ENCODE measurements at places on chromosomes 3 and 15.

GRCh38 chr3:52454938-52455282 is 494 bp upstream of the NISCH start:
- DNase-seq: no peak

DNA sequence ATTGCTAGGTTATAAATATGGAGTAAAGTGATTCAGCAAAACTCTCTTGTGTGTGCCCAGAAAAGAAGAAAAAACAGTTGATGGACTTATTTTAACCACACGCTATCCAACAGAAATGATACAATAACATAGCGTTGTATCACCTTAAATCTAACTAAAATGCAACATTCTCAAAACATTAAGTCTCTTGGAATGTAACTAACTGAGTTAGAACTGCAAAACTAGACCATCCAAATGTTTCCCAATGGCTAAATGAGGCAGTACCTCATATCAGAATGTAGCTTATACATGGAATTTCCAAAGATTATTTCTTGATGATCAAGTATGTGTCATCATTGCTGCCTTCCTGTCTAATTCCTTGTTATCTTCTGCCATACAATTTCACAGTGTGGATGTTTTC is 187.9 kb downstream of the CNTN3 start:
- no peak for DNase-seq

GRCh38 chr3:72587282-72587681 is 261.0 kb downstream of the SHQ1 start:
- no peak for DNase-seq

DNA sequence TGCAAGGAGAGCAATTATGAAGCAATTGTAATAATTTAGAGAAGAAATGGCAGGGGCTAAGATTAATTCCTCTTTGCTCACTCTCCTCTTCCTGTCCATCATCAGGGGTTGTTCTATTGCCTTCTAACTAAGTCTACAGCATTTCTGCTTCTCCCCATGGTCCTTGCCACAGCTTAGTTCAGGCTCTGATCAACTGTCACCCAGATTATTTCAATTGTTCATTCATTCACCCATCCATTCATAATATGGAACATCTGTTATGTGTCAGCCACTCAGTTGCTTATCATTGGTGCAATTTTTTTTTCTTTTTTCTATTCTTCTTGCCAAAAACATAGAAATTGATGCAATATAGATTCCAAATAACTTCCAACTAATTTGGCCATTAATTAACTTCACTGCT is 93.2 kb downstream of the CD47 start:
- DNase-seq: no peak

DNA sequence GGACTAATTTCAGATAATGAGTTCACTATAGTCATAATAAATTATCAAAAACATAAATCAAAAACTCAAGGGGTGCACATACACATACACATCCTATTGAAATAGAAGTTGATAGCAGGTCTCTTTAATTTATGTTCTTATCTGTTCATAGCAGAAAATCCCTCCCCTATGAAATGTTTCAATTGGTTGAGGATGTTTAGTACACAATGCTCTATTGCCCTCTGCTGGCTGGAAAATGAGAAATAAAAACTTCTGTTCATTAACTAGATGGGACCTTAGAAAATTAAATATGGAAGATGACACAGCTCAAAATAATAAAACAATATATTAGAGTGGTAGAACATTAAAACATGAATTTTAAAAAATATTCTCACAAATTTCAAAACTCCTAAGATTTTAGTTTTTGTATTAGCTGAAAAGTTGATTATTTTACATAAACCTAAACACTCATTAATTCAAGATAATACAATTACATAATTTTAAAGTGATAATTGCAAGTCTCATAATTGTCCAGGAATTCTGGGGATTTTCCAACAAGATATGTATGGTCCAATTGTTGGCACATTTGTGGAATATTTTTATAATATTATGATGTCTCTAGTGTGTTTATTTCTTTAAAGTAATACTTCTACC is 735.0 kb downstream of the ROBO1 start:
- no peak for DNase-seq

DNA sequence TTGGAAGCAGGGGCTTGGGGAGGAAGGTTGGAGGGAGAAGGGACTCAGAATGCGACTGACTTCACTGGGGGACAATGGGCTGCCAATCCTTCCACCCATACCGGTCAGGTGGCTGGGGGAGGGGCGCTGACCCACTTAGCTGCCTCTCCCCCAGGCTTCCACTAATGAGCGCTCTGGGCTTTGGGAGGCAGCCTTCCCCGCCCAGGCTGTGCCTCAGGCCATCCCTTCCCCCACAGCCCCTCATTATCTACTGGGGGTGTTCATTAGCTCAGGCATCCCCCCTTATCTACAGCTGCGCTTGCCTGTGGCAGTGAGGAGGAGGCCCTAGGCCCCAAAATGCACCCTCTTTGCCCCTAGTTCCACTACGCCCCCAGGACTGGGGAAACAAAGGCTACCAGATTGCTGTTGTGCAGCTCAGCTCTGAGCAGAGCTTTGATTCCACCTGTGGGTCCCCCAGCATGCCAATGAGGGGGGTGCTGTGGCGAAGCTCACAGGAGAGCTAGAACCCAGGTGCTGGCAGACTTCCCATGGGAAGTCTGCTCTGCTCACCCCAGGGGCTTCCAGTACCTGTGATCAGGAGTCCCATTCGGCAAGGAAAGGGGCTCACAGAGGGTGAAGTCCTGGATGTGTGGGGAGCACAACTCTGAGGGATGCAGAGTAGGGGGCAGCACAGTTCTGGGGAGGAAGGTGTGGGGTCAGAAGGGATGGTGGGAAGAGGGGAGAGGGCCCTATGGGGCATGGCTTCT is 29.4 kb upstream of the SEMA3F start:
- no peak for DNase-seq

DNA sequence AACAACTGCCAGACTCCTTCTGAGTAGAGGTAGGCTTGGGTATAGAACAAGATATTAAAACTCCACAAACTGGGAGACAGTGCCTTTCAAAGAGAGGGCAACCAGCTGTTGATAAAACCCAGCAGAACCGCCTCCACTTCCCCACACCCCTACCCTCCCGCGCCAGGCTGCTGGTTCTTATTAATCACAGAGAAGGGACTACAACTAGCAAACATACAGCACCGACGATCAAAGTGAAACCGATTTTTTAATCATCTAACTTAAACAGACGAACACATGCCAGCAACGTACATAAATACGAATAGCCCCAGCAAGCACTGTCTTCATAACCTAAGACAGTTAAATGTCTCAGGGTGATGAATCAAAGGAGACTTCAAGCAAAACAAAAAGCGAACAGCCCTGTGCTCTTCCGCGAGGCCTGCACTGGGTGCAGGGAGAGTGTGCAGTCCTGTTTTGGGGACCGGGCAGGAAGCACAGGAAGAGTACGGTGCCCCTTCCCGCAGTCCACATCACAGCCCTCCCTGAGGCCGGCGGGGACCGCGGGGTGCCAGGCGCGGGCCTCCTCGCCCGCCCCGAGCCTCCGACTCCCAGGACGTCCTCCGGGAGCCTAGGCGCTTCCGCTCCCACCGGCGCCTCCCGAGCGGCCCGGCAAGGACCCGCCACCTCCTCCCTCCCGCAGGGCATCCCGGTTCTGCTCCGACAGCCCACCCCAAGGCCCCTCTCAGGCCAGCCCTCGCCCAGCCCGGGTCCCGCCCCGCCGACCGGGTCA is 75.1 kb upstream of the VGLL4 start:
- peak; percentile 43 for DNase-seq

GRCh38 chr3:13785351-13785750 is 94.5 kb downstream of the WNT7A start:
- no peak for DNase-seq

DNA sequence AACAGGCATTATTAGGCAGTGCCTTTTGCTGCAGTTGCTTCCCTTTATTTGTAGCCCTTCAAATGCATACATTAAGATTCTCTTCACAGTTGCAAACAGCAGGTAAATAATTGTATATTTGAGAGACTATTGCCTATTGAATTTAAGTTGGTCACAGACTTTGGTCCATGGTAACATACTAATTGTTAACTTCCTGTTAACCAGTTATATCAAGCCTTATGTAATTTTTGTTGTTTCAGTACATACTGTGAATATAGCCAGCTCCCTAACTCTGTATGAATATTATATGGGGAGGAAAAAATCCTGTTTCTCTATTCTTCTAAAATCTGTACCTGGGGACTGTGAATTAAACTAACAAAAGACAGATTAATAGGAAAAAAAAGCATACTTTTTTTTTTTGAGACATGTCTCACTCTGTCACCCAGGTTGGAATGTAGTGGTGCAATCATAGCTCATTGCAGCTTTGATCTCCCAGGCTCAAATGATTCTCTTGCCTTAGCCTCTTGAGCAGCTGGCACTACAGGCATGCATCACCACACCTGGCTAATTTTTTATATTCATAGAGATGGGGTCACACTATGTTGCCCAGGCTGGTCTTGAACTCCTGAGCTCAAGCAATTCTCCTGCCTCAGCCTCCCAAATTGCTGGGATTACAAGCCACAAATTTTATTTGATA is 53.2 kb downstream of the CHL1 start:
- DNase-seq: no peak

- peak; percentile 24 for DNase-seq
Observed at GRCh38 chr3:184710870-184711492, 883 bp downstream of the MAGEF1 start.

- no peak for DNase-seq
Observed at GRCh38 chr15:29692527-29692926, 129.7 kb downstream of the TJP1 start.

- no peak for DNase-seq
Observed at GRCh38 chr15:48657950-48658591, 12.6 kb upstream of the FBN1 start.

DNA sequence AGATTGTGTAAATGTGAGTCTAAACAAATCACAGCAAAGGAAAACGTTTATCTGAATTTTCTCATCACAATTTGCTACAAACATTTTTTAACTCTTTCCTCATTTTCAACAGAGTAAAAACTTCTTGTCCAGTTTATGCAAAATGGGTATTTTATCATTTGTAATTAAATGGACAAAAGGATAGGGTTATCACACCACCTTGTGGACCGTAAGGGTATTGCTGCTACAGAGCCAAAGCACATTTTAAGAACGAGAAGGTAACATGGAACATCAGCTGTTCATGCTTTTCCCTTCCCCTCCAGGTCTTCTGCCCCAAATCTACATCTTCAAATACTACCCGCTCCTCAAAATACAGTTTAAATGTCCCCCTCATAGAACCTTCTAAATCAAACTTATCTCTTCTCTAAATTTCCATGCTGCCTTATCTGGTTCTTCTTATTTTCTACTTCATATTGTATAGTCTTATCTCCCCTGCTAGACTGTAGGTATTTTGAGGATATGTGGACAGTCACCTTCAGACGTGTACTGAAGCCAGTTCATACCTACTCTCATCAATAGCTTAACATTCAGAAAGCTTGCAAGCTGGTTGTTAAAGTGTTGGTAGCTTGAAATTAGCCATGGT is 12.8 kb upstream of the SETMAR start:
- DNase-seq: peak; percentile 54

- DNase-seq: no peak
Observed at GRCh38 chr15:51550841-51551240, 71.7 kb downstream of the DMXL2 start.

DNA sequence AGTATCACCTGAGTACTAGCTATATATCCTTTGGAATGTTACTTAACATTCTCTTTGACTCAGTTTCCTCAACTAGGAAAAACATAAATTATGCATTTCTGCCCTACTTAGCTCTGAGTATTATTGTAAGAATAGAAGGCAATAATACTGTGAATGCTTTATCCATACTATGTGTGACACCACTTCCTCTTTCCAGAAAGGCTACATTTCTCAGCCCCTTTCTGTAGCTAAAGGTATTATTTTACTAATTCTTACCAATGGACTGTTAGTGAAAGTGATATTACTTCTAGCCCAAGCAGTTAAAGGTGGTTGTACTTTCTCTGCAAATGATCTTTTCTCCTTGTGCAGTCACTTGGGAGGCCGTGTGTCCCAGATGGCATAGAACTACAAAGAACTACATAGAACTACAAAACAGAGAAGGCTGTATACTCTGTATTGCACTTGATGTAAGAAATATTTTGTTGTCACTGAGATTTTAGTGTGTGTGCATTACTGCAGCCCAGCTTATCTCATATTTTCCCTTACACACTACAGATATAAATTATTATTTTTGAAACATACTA is 35.1 kb downstream of the MYH15 start:
- DNase-seq: no peak

Measured in CD4-positive, alpha-beta T cell treated with Interleukin-10 for 1 hour (primary cell).